ENCODE measurements at places on chromosomes 2 and 18.

- no peak for DNase-seq
Observed at GRCh38 chr2:188610827-188611226, 319.2 kb downstream of the GULP1 start.

GRCh38 chr2:169065864-169066517 is 3.4 kb upstream of the DHRS9 start:
- no peak for DNase-seq

- DNase-seq, result no peak
Observed at GRCh38 chr18:30727849-30728248, 314.7 kb downstream of the DSC3 start.

DNA sequence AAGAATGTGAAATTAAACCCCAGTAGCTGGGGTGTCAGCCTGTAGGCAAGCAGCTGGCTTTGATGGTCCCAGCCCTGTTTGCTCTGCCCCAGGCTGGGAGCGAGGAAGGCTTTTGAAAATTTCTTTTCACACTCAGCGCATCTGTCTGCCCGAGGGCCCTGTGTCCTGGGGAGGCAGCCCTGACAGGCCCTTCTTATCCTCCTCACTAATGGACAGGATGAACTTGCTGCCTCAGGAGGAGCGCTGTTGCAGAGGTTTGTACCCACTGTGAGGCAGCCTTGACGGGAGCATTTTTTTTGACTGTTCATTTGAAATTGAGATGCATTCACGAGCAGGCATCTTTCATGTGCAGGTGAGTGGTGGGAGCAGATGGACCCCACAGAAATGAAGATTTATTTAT is 62.4 kb downstream of the SERPINB8 start:
- no peak for DNase-seq

GRCh38 chr2:59732871-59733566 is 820.4 kb downstream of the BCL11A start:
- no peak for DNase-seq

DNA sequence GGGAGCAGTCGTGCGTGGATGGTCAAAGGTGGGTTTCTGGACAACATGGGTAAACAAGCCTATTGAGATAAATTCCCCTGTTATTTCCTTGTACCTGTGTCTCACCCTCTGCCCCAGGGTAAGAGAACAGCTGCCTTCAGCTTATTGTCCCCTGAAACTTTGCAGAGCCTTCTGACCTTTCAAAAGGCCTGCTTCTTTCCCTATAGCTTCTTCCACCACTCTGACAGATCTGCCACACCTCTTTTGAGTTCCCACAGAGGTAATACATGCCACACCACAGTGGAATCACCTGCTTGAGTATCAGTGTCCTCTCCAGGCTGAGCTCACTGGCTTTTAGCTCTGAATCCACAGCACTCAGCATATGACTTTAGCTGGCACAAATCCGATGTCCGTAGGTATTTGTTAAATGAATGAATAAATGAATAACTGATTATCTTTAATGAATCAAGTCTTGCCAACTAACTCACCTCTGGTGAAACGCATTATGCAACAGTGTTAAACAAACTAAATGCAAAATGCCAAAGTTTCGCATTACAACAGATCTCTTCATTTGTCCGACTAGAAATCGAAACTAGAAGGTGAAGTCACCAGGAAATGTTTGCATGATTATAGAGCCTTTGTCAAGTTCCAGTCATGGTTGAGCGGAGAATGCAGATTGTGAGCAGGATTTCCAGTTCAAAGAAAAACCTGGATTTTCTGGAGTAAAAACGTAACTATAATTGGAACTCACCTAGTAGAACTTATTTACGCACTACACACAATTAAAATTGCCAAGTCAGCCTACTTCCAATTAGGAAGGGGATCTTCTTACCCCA is 16.4 kb downstream of the DYNAP start:
- DNase-seq, result peak; percentile 73

DNA sequence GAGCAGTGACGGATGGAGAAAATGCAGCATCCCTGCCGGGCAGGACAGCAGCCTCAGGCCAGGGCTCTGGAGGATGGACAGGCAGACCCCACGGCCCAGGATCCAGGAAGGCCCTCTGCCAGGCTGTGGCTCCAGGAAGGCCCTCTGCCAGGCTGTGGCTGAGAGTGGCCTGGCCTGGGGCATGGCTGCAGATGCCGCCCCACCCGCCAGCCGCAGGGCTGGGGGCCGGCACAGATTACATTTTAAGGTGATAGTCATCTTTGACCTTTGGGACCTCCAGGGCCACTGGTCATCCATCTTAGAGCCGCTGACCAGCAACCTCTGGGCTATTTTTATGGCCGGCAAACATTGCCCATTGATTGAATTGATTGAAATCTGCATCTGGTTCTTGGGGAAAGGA is 98.0 kb upstream of the BOD1L2 start:
- DNase-seq, result no peak

- no peak for DNase-seq
Observed at GRCh38 chr2:96897491-96898134, 27.7 kb upstream of the SEMA4C start.

DNA sequence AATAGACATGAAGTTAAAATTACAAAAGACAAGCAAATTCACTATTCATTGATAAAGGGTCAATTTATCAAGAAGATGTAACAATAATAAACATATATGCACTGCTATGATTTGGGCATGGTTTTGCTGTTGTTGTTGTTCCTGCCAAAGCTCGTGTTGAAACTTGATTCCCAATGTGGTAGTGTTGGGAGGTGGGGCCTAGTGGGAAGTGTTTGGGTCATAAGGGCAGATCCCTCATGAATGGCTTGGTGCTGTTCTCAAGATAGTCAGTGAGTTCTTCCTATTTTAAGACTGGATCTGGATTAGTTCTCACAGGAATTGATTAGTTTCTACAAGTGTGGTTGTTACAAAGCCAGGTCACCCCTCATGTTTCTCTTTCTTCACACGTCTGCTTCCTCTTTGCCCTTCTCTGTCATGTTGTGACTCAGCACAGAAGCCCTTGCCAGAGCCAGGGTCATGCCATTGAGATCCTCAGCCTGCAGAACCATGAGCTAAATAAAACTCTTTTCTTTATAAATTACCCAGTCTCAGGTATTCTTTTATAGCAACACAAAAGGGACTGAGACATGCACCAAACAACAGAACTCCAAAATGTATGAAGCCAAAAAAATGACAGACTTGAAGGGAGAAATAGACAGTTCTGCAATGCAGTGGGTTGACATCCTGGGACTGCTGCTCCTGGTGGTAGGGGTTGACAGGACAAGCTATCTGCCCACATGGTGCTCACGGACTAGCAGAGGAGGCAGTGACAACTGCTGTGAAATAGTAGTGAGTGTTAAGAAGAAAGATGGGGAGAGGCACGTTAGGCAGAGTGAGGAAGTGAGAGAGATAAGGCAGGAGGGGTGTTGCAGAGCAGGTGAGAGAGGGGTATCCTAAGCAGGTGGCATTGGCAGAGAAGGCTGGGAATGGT is 18.6 kb upstream of the SKA1 start:
- DNase-seq, result no peak

DNA sequence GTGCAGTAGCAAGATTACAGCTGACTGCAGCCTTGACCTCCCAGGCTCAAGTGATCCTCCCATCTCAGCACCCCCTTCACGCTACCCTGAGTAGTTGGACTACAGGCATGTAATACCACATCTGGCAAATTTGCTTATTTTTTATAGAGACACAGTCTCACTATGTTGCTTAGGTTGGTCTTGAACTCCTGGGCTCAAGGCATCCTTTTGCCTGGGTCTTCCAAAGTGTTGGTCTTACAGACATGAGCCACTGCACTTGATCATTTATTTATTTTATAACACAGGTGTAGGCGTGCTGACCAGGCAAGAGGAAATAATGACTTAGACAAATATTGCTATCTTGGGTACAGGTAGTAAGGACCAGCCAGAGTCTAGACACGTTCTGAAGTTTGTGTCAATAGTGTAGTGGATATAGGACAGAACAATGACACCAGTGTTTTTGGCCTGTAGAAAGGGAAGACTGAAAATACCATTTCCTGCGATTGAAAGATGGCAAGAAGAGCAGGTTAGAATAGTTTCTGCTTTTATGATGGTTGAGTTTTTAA is 71.0 kb upstream of the THUMPD2 start:
- no peak for DNase-seq

DNA sequence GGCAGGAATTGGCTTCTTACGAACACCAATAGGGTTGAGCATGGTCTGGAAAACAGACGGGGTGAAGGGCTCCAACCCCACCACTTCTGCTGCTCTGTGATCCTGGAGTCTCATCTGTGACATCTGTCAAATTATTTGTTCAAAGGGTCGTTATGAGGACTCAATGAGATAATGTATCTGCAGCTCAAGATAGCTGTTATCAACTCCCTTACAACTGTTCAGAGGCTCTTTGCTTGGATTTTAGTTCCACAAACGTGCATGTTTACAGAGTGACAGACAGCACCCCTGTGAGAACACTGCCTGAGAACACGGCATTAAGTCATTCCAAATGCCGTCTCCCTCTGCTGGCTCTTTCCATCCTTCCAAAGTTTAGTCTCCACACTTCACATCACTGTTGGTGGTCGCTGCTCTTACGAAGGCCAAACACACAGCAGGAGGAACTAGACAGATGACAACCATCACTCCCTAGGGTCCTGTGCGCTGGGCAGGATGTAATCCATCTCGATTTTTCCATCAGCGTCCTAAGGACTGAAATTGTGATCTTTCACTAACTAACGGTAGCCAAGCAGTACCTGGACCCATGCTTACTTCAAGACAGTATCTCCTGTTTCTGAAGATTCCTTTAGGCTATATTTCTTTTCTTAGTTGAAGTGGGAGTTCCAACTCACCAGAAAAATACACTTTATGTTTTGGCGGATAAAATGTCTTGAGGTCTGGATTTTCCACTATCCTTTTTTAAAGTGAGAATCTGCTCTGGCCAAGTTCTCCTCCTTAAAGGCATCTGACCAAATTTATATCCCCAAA is 220.3 kb downstream of the ANAPC1 start:
- DNase-seq, result no peak

DNA sequence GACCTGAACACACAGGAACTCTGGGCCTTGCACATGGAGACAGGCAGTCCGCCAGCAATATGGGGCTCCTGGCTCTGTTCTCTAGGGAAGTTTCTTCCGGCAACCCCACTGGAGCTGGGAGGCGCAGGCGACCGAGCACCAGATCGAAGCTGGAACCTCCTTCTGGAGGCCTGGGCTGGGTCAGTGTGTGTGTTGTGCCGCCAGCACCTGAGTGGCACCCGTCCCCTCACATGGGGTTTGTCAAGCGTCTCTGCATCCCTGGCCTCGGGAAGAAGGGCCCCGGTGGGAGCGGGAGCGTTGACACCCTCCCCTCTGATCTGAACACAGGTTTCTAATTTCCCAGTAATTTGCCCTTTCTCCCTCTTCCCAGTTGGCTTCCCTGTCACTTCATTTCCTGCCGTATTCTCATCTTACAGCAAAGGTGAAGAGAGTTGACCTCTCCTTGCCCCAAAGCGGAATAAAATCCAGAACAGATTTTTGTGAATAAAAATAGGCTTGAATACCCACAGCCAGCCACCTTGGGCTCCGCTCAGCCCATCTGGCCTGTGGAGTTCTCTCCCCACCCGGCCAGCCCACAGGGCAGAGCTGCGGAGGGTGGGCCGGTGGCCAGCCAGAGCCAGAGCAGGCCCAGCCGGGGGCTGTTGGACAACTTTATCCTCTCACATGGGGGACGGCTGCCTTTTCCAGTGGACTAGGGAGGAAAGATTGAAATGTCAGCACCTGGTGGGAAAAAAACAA is 85.9 kb downstream of the APOB start:
- no peak for DNase-seq

DNA sequence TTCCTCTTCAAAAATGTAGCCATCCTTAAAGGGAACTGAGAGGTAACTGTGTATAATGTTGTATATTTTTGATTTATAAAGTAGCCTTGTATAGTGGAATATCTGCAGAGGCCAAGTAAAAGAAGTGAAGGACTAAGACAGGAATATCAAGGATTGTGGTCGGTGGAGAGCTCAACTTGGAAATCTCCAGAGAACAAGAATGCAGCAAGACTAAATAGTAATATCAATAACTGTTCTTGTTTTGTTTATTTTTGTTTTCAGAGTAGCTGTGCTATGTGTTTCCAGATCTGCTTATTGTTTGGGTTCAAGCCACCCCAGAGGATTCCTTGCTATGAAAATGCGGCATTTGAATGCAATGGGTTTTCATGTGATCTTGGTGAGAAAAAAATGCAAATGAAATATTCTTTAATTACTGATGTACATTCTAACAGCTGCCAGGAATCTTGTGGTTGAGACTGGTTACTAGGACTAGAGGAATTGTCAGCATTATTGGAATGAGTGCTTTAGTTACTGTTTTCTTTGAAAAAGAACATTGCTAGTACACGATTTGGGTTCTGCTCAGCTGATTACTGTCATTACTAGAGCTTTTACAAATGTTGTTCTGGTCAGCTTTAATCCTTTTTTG is 25.0 kb downstream of the FASTKD2 start:
- DNase-seq, result no peak

DNA sequence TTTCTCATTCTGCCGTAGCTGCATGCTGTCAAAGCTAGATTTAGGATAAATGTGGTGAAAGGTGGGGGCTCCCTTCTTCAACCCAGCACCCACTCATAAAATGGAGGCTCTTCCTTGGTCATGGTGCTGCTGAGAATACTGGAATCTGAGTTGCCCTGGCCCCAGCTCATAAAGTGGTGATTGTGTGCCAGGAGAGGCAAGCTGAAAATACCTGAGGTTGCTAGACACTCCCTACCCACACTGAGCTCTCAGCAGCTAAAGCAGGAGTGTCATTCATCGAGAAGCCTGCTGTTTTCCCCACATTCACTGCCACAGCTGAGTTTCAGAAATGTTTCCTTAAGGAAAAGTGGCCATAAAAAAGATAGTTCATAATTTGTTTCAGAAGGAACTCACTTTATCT is 297.1 kb upstream of the RBMS1 start:
- DNase-seq, result no peak

DNA sequence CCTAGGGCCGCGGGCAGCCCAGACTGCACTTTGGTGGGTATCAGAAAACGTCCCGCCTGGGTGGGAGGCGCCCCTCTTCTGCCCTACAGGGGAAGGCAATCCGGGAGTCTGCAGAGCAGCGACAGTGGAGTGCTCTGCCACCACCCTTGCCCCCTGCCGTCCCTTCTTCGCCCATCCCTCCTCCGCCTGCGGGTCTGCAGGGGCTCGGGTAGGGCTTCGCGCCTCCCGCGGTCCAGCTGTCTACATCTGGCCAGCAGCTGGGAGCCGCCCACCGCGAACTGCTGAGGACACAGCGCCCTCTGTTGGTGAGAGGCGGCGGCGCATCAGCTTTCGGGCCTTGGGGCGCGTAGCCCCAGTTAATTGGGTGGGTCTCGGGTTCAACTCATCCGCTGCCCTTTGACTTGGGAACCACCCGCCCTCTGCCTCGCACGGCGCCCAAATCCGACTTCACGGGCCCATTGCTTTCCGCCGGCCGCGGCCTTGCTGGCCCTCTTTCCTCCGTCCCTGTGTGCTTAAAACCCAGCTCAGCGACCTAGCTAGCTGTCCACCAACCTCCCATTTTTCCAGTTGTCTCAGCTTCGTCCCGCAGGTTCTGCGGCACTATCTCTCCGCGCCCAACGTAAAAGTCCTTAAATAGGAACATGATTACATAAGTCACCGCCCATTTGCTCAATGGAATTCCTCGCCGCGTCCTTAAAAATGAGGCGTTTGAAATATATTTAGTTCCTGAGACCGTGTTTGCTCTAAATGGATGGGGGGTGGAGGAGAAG is 17.6 kb downstream of the WNT10A start:
- peak; percentile 58 for DNase-seq
